ENCODE measurements at places on chromosomes 3 and 15. TPM values are rescaled to one million over a fixed set of nuclear protein-coding genes. Genes with fewer than 3 reads are reported as not detected.

DNA sequence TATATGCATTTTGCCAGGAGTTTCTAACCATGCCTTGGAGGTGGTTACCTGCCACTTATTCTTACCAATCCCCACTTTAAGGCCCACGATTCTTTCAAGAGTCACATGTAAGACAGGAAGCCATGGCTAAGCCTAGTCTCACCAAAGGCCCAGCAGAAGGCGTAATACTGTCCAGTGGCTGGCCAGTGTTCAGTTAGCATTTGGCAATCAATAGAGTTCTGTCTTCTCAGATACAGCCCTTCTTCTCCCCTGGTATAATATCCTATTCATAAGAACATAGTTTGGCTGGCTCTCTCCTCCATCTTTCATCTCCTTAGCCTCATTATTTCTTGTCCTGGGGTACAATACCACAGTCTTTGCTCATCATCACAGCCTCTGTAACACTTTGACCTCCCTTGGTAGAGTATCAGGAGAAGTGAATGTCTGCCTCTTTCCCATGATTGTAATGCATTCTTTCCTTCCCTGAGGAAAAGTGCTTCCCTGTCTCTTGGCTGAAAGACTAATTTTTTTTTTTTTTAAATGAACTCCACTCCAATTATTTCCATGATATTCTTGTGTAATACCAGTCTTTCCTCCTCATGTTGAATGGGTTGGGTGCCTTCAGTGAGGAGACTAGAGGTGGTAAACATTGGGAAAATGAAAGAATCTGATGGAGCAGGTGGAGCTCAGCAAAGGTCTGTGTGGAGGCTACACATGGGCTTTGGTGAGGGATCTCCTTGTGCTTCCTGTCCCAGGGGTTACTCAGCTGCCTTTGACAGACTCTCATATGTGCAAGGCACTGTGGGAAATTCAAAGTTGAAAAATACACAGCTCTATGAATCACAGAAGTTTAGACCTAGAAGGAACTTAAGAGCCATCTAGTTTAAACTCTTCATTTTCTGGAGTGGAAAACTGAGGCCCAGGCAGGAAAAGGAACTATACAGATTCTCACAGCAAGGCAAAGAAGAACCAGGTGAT lies 218.2 kb downstream of the P3H2 start:
- DNase-seq = no peak

- DNase-seq = no peak
Measured at GRCh38 chr3:134067531-134068161, 37.9 kb upstream of the SLCO2A1 start.

- DNase-seq = no peak
Measured at GRCh38 chr3:53718462-53718861, 127.8 kb downstream of the CHDH start.

- DNase-seq = no peak
Measured at GRCh38 chr3:24168977-24169376, 223.9 kb downstream of the NR1D2 start.

DNA sequence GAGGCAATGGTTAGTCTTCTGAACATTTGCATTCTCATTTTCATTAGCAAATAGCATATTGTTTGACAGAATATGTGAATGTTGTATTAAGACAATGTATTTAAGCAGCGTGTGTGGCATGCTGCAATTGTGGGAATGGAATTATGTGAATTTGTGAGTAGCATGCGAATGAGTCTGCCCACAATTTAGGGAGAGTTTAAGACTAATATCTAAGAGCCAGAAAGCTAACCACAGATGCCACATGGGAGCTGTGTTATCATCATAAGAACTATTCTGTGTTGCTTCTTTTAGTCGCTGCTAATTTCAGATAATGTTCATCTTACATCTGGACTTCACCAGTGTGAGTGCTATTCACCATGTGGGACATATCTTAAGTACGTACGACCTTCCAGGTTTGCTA lies 494.5 kb downstream of the RBMS3 start:
- no peak for DNase-seq

Gene PLOD2
- total RNA-seq = 73.9 TPM

Gene LSG1
- total RNA-seq = 37.4 TPM

DNA sequence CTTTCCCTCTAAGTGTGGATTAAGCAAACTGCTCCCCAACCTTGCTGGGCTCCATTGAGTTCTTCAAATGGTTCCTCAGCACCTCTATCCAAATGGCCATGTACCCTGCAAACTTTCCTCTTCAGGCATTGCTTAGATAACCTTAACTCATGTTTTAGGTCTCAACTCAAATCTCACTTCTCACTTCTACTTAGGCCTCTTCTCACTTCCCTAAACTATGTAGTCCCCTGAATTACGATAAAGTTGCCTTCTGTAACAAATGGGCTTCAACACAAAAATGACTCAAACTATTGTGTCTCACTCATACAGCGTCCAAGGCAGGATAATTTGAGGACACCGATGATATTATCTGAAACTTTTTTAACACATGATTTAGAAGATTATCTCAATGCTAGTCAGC lies 62.4 kb upstream of the STAC start:
- DNase-seq = no peak

Gene RASGRF1
- 71.2 TPM for total RNA-seq
